H7 (cell line): ENCODE measurements at places on chromosomes 12 and 14.
A peak's percentile ranks its signal among the peaks of the same experiment; 100 is the strongest.

DNA sequence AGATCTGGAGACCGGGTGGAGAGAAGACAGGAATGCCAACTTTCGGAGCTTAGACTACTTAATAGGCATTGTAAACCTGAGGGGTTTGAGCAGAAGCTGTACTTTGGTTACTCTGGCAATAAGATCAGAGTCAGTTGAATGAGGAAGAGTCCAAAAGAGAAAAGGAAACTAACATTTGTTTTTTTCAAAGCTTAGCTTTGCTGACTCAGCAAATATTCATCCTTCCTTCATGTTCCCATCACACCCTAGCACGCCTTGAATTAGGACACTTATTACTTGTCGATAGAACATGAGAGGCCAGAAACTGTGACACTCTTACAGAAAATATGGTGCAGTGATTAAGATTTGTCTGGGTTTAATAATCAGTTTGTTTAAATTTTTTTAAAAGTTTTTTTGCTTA lies 266.9 kb upstream of the ATP2B1 start:
- DNase-seq, result no peak

DNA sequence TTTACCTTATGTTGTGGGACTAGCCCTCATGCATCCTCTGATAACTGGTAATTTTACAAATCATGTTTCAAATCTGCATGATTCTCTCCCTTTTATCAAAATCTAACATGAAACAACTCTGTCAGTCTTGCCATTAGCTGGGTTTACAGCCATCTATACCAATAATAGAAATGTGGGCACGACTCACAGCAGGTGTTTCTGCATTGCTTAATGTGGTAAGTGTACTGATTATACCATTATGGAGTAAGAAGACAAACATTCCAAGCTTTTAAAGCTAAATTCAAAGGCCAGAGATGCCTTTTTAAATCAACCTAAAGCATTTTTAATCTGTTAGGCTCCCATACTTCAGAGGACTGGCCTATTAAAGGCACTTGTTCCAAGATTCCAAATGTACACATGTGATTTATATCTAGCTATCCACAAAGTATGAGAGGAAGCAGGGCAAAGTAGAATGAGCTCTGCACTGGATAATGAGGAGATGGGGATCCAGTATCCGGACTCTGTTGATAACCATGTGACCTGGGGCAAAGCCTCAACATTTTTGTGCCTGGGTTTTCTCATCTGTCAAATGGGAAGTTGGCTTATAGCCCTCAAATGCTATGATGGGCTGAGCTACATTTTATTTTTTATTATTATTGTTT lies 52.3 kb upstream of the FUT8 start:
- no peak for DNase-seq

DNA sequence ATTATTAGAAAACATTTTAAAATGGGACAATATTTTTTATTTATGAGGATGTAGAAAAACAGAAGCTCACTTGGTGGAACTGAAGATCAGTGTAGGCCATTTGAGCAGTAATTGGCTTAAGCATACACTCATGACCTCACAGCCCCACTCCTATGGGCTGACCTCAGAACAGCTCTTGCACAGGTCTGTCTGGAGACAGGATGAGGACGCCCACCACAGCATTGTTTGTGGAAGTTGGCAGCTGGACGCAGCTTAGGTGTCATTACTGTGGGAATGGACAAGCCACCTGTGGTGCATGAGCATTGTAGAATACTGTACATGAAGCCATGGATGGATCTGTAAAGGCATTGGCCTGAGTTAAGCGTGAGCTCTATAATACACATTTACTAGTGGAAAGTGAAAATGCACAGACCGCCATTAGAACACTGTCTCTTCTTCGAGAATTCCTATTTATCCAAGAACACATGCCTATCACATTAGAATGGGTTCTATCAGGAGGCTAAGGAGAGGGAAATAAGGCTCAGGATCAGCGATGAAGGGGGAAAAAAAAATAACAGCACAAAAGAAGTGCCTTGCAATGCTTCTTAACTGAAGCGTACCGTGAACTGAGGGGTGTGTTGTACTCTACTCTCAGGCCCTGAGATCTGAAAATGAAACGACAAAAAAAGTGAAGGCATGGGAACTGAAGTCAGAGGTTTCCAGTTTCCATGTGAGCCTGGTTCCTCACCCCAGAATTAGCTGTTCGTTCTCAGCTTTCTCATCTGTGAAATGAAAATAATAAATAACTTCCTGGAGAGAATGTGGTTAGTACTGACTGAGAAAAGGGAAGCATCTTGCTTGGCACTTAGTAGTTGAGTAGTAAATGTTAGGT lies 33.6 kb downstream of the KCNA1 start:
- no peak for DNase-seq

- DNase-seq, result no peak
Observed at GRCh38 chr12:39619316-39619659, 315 bp downstream of the ABCD2 start.

DNA sequence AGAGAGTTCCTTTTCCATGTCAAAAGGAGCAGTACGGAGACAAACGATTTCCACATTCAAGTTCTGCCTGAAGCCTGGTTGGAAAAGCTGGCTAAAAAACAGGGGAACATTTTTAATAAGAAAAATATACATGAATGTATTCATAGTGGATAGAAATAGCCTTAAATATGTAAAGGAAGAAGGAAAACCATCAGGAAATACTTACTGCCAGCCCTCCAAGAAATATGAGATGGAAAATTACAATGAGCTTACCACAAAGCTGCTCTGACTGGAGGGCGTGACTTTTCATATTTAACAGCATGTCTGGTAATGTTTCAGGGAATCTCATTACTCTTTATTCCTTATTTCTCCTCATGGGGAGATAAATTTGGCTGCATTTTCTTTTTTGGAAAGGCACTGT lies 75.9 kb upstream of the ZDHHC17 start:
- DNase-seq, result no peak

DNA sequence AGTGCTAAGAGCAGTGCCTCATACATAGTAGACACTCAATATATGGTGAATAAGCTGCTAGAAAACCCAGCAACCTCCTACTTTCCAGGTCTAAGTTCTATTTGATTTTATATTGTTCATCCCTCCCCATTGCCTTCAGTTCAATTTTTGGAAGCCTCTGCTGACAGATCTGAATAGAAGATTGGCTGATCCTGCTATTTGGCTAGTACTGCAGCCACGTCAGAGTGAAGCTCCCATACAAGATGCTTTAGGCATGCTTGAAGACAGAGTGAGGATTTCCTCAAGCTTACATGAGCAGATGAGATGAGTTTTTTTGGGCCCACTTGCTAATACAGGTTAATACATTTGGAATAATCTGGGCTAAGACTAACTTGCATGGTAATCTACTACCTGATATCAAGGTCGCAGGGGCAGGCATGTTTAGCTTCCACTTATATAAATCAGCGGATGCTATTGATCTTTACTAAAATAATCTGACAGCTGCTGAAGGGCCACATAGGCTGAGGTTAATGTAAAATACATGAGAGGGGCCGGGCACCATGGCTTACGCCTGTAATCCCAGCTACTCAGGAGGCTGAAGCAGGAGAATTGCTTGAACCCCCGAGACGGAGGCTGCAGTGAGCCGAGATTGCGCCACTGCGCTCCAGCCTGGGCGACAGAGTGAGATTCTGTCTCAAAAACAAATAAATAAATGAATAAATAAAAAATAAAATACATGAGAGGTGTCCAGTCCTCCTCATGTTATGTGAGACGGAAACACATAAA lies 15.9 kb upstream of the AEBP2 start:
- DNase-seq, result no peak

- DNase-seq, result no peak
Observed at GRCh38 chr12:45314770-45315169, 98.9 kb downstream of the ANO6 start.

DNA sequence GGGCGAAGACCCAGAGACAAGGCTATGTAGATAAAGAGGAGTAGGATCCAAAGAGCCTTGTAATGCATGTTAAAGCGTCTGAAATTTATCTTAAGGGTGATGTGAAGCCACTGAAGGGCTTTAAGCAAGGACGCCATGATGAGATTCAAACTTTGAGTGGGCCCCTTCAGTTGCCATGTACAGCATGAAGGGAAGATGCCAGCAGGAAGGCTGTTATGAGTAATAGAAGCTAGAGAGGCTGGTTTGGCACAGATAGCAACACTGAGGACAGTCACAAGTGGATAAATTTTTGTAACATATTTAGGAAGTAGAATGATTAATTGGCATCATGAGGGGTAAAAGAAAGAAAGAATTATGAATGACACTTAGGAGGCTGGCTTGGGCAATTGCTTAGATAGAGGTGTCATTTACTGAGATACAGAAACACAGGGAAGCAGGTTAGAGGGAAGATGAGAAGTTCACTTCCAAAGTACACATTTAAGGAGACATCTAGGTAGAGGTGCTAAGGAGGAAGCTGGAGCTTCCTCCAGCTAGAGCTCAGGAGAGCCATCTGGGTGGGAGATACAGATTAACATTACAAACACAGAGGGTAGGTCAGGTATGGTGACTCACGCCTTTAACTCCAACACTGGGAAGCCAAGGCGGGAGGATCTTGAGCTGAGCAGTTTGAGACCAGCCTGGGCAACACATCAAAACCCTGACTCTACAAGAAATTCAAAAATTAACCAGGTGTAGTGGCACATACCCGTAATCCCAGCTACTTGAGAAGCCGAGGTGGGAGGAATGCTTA lies 13.7 kb downstream of the ATG2B start:
- DNase-seq, result no peak

- no peak for DNase-seq
Observed at GRCh38 chr14:89270439-89271227, 146.4 kb downstream of the FOXN3 start.

DNA sequence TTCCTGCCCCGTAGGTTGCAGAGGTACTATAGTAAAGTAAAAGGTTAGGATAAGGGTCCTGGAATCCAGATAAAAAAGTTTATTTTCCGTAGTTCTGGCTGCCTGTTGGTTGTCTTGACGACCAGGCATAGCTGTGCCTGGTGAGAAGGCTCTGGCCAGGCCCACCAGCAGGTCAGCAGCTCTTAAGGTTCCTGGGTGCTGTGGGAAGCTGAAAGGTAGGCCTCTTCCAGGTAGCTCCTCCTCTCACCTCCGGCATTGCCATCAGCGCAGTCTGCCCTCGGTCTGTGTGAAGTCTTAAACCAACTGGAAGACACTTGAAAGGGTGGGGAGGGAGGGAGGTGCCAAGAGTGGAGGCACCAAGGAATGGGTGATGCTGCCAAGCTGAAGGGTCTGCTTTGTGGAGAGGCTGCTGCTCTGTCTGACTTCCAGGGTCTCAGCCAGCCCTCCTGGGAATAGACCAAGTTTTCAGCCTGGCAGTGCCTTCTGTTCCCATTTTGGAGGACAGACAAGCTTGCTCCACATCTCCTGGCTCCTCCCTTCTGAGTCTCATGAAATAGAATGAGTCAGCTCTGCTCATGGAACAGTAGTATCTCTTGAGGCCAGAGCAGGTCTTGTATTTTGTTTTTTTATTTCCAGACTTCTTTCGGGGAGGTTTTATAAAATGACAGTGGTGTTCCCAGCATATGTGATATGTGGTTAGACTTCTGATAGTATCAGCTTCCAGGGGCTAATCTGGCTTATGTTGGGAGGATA lies 5.2 kb upstream of the ACADS start:
- no peak for DNase-seq

DNA sequence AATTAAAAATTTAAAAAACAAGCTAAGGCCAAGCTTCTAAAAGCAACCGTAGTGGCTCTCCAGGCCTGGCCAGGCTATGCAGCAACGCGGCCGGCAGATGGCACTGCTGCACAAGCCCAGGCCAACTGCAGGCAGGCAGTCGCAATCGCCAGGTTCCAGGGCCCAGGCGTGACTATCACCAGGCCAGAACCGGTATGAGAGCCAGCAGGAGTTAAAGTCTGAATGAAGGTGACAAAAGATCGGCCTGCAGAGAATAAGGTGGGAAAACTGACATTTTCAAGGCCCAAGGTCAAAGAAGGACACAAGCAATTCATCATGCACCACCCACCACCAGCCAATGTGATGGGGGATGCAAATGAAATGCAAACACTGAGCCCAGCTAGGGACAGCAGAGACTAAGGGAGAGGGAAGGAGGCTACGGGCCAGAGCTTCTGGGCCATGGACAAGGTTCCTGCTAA lies 43.6 kb upstream of the ANO2 start:
- DNase-seq, result peak; percentile 89

GRCh38 chr12:108605000-108605689 lies 7.3 kb upstream of the TMEM119 start:
- no peak for DNase-seq

DNA sequence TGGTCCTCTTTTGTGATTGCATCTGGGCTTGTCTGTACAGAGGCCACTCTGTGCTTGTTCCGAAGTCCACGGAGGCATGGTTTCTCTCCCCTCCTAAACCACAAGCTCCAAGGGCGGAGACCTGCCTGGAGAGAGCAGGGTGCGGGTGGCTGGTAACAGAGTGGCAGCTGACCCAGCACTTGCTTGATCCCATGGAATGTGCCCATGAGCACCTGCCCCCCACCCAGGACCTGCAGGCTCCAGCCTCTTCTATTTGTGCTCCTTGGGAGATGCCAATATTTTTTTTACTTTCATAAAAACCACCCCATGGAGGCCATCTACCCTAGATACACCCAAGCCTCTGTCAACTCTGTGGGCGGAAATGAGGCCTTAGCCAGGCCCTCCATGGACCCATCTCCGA lies 104.7 kb downstream of the PRMT8 start:
- DNase-seq, result no peak

DNA sequence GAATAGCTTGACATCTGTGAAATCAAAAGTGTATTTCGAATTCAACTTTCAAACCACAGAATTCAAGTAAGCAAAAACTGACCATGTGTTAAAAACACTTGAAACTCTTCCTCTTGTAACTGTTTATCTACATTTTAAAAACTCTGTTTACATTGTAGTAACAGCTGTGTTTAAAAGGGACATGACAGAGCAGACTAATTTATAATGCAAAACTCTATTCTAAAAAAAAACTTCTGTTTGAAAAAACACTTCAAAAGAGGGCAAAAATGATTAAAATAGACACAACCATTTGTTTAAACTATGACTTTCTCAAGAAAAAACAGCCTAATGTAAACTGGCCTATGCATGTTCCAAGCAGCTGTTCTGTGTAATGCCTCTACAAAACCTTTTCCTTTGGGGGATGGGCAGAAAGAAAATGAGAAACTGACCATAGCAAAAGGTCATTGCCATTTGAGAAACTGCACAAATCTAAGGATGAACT lies 149.1 kb upstream of the HMGA2 start:
- DNase-seq, result no peak

DNA sequence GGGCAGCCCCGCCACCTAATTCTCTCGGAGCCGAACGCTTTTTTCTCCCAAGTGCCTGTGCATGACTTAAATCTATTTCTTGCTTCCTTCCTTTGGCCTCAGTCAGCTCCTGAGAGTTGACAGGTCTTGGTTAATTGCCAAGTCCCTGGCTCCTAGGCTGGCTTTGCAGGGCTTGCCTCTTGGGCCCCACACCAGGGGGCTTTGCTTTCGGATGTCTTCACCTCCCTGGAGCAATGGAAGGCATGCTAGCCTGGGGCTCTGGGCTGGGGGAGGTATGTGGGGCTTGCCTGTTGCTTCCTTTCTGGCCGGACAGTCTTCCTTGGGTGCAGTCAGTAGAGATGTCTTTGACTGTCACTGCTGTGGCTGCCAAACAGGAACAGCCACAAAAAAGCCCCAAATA lies 2.2 kb upstream of the KRT80 start:
- DNase-seq, result no peak

DNA sequence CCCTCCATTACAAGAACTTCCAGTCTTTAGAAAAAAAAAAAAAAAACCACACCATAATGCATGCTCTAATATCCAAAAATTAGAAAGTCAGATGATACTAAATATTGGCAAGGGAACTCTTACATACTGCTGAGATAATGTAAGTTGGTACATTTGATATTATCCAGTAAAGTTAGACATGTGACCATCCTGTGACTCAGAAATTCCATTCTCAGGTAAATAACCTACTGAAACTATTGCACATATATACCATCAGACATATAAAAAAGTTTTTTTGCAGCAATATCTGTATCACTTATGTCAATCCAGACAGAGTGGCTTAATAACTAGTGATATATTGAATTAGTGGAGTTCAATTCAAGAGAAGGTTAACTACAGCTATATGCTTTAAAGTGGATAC lies 63.5 kb downstream of the KITLG start:
- DNase-seq, result no peak
